ENCODE measurements at places on chromosomes 6 and 20. TPM values are rescaled to one million over a fixed set of nuclear protein-coding genes. Genes with fewer than 3 reads are reported as not detected.

CTCFL gene
- not detected for total RNA-seq

DYNLT1 gene
- total RNA-seq = 51.8 TPM

RIPPLY2 gene
- not detected for total RNA-seq

SLC52A3 gene
- not detected for total RNA-seq

LGSN gene
- not detected for total RNA-seq

EGFL8 gene
- 0.50 TPM for total RNA-seq

SLC17A3 gene
- not detected for total RNA-seq

COL9A3 gene
- total RNA-seq = not detected

SLC35D3 gene
- total RNA-seq = not detected

ULBP2 gene
- total RNA-seq = 14.5 TPM

MRAP2 gene
- total RNA-seq = 3.2 TPM

PPP1R16B gene
- under 0.01 TPM for total RNA-seq

EBF4 gene
- total RNA-seq = not detected
